ENCODE measurements at places on chromosomes 3 and 15. TPM values are rescaled to one million over a fixed set of nuclear protein-coding genes. Genes with fewer than 3 reads are reported as not detected.

ANKDD1A gene
- total RNA-seq: 6.7 TPM

IMPG2 gene
- 0.44 TPM for total RNA-seq

BDH1 gene
- total RNA-seq: 0.93 TPM

SH2D7 gene
- total RNA-seq: not detected

MESP2 gene
- 0.25 TPM for total RNA-seq

SPRED1 gene
- total RNA-seq: 64.2 TPM

All from aortic smooth muscle cell (primary cell).